Gastrocnemius medialis (tissue), 4 donors: ENCODE measurements at places on chromosomes 5 and 9. TPM values are rescaled to one million over a fixed set of nuclear protein-coding genes. Genes with fewer than 3 reads are reported as not detected.

The PPP2R2B gene
- total RNA-seq, result 0.76 TPM

DNA sequence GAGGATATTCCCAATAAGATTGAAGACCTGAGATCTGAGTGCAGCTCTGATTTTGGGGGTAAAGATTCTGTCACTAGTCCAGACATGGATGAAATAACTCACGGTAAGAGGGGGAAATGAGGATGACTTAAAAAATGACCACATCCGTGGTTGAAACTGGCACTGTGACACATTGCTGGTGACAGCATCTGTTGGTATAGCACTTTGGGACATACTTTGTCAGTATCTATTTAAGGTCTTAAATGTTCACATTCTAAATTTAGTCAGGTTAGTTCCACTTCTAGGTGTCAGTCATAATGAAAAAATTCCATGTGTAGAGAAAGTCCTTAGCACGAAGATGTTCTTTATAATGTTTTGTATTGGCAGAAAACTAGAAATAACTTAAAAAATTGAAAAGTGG lies 70.9 kb downstream of the GAPVD1 start:
- H3K36me3 ChIP-seq, result peaks cover 67% of the 10 kb centered on the region
- H3K27me3 ChIP-seq, result no peaks in the 10 kb centered on the region
- H3K4me3 ChIP-seq, result no peak overlapping the region
- no peak for DNase-seq
- H3K4me1 ChIP-seq, result no peaks in the 10 kb centered on the region

GRCh38 chr5:131545845-131546244 lies 89.2 kb downstream of the RAPGEF6 start:
- H3K4me1 ChIP-seq, result no peaks in the 10 kb centered on the region
- H3K27ac ChIP-seq, result no peak overlapping the region
- no peaks in the 10 kb centered on the region for H3K36me3 ChIP-seq
- H3K4me3 ChIP-seq, result no peak overlapping the region
- H3K27me3 ChIP-seq, result no peaks in the 10 kb centered on the region

DNA sequence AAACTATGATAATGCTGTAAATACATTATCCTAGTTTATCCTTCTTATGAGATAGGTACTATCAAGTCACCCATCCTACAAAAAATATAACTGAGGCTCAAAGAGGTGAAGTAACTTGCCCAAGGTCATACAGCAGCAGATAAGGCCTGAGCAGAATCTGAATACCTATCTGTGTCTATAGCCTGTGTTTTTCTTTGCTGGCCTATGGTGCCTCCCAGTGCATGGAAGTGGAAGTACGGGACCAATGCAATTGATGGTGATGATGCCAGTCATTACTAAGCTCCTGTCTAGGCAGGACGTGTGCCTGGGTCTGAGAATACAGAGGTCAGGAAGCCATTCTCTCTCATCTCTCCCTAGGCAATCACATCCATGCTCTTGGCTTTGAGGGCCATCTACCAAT lies 67.8 kb downstream of the FAT2 start:
- H3K4me3 ChIP-seq, result no peak overlapping the region
- DNase-seq, result no peak
- H3K27ac ChIP-seq, result no peak overlapping the region

The PLAC8L1 gene
- total RNA-seq, result not detected

- H3K4me1 ChIP-seq, result peaks cover 9% of the 10 kb centered on the region
- no peak overlapping the region for H3K27ac ChIP-seq
- no peaks in the 10 kb centered on the region for H3K27me3 ChIP-seq
- no peaks in the 10 kb centered on the region for H3K36me3 ChIP-seq
Measured at GRCh38 chr5:169139480-169140050, 161.4 kb downstream of the SLIT3 start.

DNA sequence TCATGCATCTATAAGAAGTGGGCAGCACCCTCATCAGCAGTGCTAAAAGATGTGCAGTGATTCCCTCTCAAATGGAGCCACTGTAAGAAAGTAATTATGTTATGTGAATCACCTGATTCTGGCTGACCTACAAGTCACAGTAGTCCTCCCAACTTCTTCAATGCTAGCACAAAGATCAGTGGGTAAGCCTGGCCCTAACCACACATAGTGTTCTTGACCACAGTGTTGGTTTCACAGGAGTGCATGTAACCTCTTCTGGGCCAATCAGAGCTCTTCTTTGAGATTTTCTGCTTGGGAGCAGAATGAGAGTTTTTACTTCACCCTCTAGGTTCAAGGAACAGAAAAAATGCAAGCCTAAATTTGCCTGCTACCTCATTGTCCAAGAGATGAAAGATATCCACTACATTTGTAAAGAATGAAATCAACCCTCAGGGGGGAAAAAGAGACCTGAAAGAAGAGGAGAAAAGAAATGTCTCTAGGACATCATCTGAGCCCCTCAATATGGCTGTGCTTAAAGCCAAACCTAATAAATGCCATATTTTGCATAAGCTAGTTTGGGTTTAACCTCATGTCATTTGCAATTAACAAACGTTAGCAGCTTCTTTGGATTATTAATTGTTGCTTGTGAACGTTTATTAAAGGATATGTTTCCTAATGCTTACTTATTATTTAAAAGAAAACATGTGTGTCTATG lies 65.3 kb upstream of the ADRB2 start:
- H3K27ac ChIP-seq, result no peak overlapping the region
- DNase-seq, result no peak
- no peaks in the 10 kb centered on the region for H3K4me1 ChIP-seq
- no peaks in the 10 kb centered on the region for H3K36me3 ChIP-seq
- no peaks in the 10 kb centered on the region for H3K27me3 ChIP-seq

DNA sequence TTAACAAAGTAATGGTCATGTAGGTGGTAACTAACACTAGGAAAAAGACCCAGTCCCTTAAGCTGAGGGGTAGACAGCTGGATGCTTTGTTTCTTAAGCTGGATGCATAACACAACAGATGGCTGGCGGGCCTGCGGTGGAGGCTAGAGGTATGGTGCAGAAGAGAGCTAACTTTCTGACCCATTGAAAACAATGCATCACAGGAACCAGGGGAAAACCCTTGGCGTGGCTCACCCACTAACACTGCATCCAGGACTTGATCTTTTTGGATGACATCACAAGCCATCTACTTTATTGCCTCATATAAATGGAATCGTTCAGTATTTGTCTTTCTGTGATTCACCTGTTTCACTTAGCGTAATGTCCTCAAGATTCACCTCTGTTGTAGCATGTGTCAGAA lies 138.7 kb downstream of the AUH start:
- H3K27ac ChIP-seq, result peak overlapping the region; percentile 52
- H3K27me3 ChIP-seq, result no peaks in the 10 kb centered on the region
- H3K4me3 ChIP-seq, result no peak overlapping the region
- H3K36me3 ChIP-seq, result no peaks in the 10 kb centered on the region

DNA sequence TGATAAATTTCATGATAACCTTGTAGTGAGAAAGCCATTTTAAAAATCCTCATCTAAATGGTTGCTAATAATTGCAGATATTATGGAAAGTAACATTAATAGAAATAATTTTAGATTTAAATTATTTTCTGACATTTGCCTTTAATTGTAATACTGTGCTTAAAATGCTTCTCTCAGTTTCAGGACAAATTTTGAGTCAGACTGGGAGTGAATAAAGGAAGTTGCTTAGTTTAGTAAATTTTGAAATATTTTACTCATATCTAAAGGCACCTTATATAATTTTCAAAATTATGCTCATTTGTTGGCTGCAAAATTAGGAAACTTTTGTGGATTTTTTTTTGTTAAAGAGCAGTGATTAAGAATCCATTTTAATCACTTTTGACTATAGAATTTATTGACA lies 93.8 kb downstream of the CSNK1G3 start:
- no peak overlapping the region for H3K27ac ChIP-seq
- H3K4me1 ChIP-seq, result no peaks in the 10 kb centered on the region
- H3K27me3 ChIP-seq, result no peaks in the 10 kb centered on the region
- H3K36me3 ChIP-seq, result no peaks in the 10 kb centered on the region
- no peak overlapping the region for H3K4me3 ChIP-seq

DNA sequence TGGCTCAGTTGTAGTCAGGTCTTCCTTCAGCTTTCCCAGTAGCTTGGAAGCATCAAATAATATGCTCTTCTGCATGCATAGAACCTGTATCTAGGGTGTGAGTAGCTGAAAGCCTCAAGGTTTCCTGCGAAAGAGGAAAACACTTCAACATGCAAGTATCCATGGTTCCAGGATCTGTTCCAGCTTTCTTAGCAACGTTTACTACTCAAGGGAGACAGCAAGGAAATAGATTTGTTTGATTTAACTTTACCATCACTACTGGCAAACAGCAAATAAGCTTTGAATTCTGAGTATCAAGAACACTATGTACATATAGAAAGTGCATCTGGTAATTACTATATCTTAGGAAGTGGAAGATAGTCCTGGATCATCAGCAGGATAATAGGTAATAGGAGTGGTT lies 341.0 kb downstream of the PRR16 start:
- H3K27me3 ChIP-seq, result no peaks in the 10 kb centered on the region
- H3K36me3 ChIP-seq, result no peaks in the 10 kb centered on the region
- H3K4me3 ChIP-seq, result no peak overlapping the region
- no peak for DNase-seq
- peaks cover 10% of the 10 kb centered on the region for H3K4me1 ChIP-seq

GRCh38 chr5:90657030-90657429 lies 98.4 kb downstream of the ADGRV1 start:
- H3K36me3 ChIP-seq, result no peaks in the 10 kb centered on the region
- no peak overlapping the region for H3K27ac ChIP-seq
- H3K4me3 ChIP-seq, result no peak overlapping the region
- DNase-seq, result no peak
- no peaks in the 10 kb centered on the region for H3K27me3 ChIP-seq

The AQP7 gene
- 3.6 TPM for total RNA-seq

The TAF11L9 gene
- total RNA-seq, result not detected

- no peaks in the 10 kb centered on the region for H3K4me1 ChIP-seq
- no peak overlapping the region for H3K4me3 ChIP-seq
- H3K27ac ChIP-seq, result no peak overlapping the region
- peaks cover 46% of the 10 kb centered on the region for H3K36me3 ChIP-seq
- no peak for DNase-seq
Measured at GRCh38 chr5:72223371-72223770, 96.7 kb downstream of the MRPS27 start.

The ADAMTSL2 gene
- total RNA-seq, result 1.8 TPM

DNA sequence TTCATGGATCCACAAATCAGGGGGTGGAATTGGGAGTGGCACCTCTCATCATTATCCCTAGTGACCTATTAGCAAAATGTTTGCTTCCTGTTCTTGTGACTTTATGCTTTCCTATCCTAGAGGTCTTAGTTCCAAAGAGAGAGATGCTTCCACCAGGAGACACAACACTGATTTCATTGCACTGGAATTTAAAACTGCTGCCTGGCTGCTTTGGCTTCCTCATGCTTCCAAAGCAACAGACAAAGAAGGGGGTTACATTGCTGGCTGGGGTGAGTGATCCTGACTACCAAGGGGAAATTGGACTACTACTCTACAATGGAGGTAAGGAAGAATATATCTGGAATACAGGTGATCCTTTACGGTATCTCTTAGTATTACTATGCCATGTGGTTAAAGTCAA lies 69.2 kb upstream of the SH3GL2 start:
- no peaks in the 10 kb centered on the region for H3K36me3 ChIP-seq
- H3K4me3 ChIP-seq, result no peak overlapping the region
- no peak for DNase-seq
- H3K27ac ChIP-seq, result no peak overlapping the region
- H3K27me3 ChIP-seq, result no peaks in the 10 kb centered on the region

- no peaks in the 10 kb centered on the region for H3K36me3 ChIP-seq
- H3K4me1 ChIP-seq, result no peaks in the 10 kb centered on the region
- H3K27me3 ChIP-seq, result no peaks in the 10 kb centered on the region
- no peak overlapping the region for H3K4me3 ChIP-seq
Measured at GRCh38 chr5:11724940-11725339, 179.3 kb downstream of the CTNND2 start.

DNA sequence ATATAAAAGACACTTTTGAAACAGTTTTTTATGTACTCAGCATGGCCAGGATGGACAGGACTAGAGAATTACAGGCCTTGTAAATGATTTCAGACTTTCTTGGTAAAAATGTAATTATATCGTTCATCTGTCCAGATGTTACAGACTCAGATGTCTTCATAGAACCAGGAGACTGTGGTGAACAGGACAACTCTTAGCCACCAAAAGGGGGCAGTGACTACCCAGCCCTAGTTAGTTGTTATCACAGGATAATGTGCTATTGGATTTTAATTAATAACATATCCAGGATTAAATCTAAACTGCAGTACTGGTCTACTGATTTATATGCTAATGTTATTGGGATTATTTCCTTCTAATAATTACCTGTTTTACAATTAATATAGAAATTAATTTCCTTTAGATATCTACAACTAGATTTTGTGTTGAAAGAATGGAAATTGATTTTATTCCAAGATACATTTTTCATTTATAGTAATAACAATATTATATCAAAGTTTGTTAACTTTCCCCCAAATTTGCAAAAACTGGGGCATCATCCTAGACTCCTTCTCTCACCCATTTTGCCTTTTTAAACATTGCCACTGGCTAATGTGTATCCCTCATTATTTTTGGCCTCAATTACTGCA lies 99.4 kb downstream of the MTREX start:
- no peaks in the 10 kb centered on the region for H3K4me1 ChIP-seq
- H3K27me3 ChIP-seq, result no peaks in the 10 kb centered on the region
- H3K36me3 ChIP-seq, result peaks cover 44% of the 10 kb centered on the region
- H3K4me3 ChIP-seq, result no peak overlapping the region
- no peak for DNase-seq
- H3K27ac ChIP-seq, result no peak overlapping the region

The EGFLAM gene
- total RNA-seq, result 36.4 TPM

The PRSS3 gene
- total RNA-seq, result 0.46 TPM

GRCh38 chr5:33639474-33639873 lies 198.7 kb downstream of the TARS1 start:
- no peaks in the 10 kb centered on the region for H3K27me3 ChIP-seq
- DNase-seq, result peak; percentile 27
- no peaks in the 10 kb centered on the region for H3K4me1 ChIP-seq
- H3K27ac ChIP-seq, result no peak overlapping the region
- no peaks in the 10 kb centered on the region for H3K36me3 ChIP-seq

DNA sequence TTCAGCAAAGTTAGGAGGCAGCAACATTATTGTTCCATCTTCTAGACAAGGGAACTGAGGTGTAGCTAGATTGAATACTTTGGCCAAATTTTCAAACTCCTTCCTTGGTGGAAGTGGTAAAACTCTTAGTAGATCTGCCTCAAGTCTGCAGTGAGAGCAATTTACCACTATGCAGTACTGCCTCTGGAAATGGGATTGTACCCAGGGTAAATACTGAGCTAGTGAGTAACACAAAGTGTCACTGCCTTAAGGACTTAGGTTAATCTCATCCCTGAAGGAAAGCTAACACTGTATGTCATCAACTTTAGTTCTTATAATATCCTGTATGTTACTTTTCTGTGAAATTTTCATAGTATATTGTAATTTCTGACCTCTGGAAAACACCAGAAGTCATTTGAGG lies 13.9 kb downstream of the CDH10 start:
- no peak overlapping the region for H3K4me3 ChIP-seq
- DNase-seq, result no peak
- H3K4me1 ChIP-seq, result no peaks in the 10 kb centered on the region
- H3K27ac ChIP-seq, result no peak overlapping the region
- no peaks in the 10 kb centered on the region for H3K36me3 ChIP-seq

The PLPPR1 gene
- total RNA-seq, result not detected

DNA sequence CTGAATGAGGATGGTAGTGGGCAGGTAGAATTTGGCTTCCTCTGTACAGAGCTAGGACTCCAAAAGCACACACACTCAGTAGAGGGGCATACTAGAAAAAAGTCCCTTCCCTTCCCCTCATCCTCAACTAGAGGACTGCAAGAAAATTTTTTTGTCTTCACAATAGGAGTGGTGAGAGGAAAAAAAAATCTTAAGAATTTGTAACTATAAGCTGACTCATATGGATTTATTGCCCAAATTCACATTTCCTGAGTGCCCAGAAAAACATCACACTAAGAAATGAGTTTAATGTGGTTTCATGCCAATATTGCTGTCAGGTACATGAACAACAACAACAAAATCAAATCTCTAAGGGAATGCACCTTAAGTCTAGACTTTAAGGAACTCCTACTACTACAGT lies 43.7 kb downstream of the RANBP6 start:
- no peaks in the 10 kb centered on the region for H3K27me3 ChIP-seq
- peaks cover 12% of the 10 kb centered on the region for H3K4me1 ChIP-seq
- no peaks in the 10 kb centered on the region for H3K36me3 ChIP-seq
- no peak overlapping the region for H3K4me3 ChIP-seq
- DNase-seq, result no peak
